ENCODE measurements at places on chromosomes 2 and 18.
A peak's percentile ranks its signal among the peaks of the same experiment; 100 is the strongest.

- DNase-seq = peak; percentile 25
These were observed 3.6 kb downstream of the DIS3L2 start for GRCh38 chr2:231965102-231965501.

DNA sequence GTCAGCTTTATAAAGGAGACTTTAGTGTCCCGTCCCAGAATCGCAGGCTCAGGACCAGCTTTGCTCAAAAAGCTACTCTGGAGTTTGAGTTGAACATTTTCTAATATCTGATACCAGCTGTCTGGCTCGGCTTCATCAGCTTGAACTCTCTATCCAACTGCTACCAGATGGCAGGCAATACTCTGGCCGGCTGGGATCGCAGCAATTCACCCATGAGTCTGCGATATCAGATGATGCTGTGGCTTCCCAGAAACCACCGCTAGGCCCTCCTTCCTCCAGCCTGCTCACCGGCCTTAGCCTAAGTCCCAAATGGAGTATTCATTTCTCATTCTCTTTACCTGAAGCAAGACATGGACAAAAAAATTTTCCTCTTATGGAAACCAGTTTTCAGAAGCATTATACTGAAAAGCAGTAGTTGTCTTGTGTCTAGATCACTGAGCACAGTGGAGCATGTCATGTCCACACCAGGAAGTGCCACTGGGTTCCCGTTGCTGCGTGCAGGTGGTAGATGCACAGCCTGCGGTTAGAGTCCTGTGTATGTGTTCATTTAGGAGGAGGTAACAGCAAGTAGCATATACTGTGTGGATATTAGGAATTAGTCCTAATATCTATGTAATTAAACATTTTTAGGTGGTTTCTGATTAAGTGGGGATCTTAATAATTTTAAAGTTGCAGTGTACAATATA, 162.0 kb upstream of the SOX11 start:
- no peak for DNase-seq

GRCh38 chr2:106800180-106800579, 85.8 kb downstream of the ST6GAL2 start:
- no peak for DNase-seq

GRCh38 chr2:219149667-219150066, 10.9 kb downstream of the NHEJ1 start:
- no peak for DNase-seq

DNA sequence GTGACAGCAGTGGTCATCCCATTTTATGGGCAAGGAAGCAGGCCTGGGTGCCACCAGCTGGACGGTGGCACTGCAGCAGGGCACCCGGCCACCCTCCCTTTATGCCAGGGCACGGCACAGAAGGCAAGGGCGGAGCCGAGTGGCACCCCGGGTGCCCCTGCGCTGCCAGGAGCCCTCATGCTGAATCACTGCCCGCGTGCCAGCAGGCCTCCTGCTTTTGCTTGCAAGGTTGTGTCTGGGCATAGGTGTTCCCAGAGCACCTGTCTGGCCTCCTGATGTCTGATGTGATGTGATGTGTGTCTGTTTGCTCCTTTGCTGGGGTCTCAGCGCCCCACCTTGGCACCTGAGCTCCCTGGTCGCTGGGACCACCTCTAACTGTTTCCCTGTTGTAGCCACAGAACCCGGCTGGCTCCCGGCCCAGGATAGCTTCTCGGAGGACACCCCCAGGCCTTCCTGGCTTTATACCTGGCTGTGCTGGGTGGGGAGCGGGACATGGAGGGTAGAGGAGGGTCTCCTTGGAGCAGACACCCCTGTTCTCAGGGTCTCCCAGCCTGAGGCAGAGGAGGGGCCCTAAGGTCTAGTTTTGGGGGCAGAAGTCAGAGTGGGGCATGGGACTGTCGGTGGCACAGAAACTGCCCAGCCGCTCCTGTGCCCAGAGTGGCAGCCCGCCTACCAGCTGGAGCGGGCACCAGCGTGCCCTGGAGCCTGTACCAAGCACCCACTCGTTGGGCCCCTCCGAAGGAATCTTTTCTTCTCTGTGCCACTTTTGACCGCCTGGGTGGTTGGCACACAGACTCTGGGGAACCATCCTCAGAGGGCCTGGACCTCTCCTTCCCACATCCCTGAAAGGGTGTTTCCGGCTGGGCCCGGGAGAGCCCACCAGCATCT, 3.6 kb downstream of the GPC1 start:
- no peak for DNase-seq

All from suppressor macrophage treated with lipopolysaccharide for 4 hours (primary cell).